ENCODE measurements at places on chromosomes 16 and 17.

DNA sequence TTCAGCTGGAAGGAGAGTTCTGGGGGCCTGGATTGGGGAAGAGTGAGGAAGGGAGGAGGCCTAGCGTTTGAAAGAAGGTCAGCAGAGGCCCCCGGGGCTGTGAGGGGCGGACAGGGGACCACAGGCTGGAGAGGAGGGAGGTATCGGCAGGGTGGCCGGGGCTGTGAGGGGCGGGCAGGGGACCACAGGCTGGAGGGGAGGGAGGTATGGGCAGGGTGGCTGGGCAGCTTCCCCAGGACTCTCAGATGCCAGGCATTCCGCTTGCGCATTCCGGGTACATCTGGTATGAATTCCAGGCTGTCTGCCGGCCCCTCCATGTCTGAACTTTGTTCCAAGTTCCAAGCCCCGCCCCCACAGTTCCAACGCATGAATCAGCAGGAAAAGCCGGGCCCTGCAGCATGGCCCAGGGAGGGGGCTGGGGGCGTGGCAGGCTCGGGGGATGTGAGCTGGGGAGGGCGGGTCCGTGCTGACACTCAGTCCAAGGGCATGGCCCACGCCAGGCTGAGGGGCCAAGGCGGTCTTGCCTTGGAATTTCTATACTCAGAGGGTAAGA lies 4.3 kb upstream of the TLCD2 start:
- DNase-seq, result no peak

GRCh38 chr17:70796757-70797156 lies 627.4 kb downstream of the KCNJ2 start:
- no peak for DNase-seq

DNA sequence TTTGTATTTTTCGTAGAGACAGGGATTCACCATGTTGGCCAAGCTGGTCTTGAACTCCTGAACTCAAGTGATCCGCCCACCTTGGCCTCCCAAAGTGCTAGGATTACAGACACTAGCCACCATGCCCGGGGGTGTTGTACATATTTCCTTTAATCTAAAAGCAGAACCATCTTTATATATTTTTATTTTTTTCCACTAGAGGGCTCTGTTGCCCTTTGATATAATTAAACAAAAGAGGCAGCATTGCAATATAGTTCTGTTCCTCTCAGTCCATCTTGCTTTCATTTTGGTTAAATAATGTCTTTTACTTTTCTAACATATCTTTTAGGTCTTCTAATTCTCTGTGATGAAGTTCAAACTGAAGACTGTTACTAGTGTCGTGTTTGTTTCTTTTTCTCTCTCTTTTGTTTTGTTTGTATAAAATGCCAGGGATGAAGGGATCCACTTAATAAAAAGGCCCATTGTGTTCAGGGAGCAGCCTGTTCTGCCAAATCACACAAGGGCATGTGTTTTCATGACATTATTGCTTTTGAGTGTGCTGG lies 23.4 kb downstream of the WWOX start:
- DNase-seq, result no peak

DNA sequence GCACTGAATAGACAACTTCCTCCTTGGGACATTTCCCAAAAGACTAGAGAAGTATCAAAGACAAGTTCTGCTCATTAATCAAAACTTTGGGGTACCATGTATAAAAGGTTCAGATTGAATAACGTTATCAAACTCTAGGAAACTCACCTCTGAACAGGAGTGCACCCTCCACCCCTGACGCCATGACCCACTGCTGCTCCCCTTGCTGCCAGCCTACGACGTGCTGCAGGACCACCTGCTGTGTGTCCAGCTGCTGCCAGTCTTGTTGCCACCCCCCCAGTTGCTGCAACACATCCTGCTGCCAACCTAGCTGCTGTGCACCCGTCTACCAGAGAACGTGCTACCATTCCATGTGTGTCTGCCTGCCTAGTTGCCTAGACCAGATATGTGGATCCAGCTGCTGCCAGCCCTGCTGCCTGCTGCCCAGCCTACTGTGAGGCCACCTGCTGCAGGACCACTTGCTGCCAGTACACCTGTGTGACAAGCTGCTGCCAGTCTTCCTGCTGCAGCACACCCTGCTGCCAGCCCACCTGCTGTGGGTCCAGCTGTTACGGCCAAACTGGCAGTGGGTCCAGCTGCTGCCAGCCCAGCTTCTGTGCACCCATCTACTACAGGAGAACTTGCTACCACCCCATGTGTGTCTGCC lies 13.8 kb upstream of the KRTAP9-2 start:
- no peak for DNase-seq

DNA sequence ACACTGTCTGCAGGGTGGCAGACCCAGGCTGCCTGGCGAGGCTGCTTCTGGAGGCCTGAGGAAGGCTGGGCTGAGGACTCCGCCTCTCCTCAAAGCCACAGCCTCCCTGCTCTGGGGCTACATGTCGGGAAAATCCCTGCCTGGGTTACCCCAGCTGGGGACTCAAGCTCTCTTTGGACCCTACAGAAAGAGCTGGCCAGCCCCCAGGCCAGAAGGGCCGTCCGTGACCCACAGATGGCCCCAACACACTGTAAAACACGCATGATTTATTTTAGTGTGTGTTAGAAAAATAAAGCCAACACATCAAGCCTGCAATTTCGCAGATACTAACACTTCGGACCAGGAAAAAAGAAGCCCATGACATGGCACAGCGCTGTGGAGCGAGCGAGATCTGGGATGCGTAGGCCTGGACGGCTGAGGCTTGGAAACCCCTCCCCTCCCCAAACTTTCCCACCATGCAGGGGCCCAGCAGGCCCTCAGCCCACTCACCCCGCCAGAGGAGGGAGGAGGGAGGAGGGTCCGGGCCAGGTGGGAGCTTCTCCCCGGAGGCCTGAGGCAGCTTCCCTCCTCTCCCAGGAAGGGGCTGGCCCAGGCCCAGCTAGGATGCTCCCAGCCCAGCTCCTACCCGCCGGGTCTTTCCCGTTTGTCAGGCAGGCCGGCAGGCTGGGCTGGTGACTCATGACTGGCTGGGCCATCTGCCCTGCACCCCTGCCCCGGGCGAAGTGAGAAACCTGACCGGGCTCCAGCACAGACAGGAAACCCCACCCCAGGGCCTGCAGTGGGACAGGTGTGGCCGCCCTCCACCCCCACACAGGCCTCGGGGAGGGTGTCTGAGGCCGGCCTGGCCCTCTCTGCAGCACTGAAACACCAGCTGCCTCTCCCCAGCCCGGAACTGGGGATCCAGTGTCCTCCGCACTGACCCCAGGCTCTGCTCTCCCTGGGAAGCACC lies 34.1 kb upstream of the SLC38A10 start:
- no peak for DNase-seq

- DNase-seq, result no peak
These were observed 86.8 kb downstream of the USP32 start for GRCh38 chr17:60305141-60305540.

GRCh38 chr16:50178491-50178941 lies 25.4 kb downstream of the TENT4B start:
- no peak for DNase-seq

- DNase-seq, result no peak
These were observed 1.9 kb downstream of the HNF1B start for GRCh38 chr17:37742762-37743611.

- no peak for DNase-seq
These were observed 31.8 kb downstream of the PITPNM3 start for GRCh38 chr17:6524520-6524919.

DNA sequence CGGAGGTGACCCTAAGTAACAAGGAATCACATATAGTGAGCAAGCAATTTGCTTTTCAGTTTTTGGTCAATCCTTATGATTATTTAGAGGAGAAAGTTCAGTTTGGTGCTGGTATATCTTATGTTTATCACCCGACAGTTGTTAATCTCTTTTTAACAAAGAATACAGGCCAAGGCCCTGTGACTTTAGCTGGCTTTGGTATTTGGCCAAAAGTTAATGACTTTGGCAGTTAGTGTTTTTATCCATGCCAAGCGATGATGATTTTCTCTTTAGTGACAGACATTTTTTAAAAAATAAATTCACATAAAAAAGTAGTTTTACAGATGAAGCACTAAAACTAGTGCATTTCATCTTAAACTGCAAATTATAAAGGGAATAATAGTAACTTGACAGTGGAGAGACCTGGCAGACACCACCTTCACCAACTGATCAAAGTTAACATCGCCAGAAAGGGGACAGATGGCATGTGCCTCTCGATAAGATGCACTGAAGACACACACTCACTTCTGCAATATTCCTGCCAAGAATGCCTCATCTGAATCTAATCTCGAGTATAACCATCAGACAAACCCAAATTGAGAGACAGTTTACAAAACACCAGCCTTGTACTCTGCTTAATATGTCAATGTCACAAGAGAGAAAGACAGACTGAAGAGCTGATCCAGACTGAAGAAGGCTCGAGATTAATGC lies 6.9 kb downstream of the DEXI start:
- no peak for DNase-seq
